ENCODE measurements at places on chromosomes 13 and 19.

- no peak for DNase-seq
Measured at GRCh38 chr13:106491463-106491862, 44.0 kb downstream of the EFNB2 start.

DNA sequence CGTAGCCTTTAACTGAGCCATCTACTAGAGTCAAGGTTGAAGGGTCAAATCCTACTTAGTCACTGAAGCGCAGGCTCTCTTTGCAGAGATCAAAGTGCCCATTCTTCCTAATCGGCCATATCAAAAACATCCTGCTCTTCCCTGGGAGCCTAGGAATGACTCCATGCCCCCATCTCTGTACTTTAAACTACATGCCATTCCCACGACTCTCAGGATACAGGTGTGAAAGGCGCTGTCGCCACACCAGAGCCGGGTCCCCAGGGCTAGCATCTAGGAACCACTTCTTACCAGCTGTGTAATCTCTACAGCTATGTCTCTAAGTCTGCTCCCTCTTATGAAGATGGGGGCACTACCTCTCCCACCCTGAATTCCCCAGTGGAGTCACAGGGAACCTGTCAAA, 22.3 kb downstream of the IRS2 start:
- DNase-seq = no peak

- DNase-seq = peak; percentile 26
Measured at GRCh38 chr19:30159636-30160035, 212.5 kb upstream of the ZNF536 start.

DNA sequence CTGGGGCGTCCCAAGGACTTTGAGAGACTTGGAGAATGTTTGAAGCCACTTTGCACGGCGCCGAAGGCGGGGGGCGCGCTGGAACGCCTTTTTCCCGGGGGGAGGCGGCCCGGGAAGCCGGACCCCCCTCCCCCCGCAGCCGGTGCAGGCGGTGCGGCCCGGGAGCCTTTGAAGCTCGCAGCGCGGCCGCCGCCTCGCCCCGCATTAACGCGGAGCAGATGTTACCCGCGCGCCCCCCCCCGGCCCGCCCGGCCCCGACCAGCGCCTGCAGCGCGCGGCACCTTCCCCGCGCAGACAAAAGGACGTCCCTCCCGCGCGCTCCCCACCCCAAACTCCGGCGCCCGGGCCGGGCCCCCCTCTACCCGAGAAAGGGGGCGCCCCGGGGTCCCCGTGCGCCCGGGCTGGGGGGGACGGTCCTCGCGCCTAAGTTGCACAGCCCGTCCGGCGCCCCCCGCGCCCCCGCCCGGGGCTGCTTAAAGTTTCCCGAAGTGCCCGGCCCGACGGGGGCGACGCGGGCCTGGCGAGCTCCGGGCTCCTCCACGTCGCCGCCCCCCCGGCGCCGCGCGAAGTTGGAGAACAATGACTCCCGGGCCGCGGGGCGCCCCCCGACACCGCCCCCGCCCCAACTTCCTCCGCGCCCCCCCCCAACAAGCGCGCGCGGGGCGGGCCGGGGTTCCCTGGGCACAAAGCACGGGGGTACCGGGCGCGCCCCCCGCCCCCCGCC, 685 bp downstream of the TCF3 start:
- peak; percentile 58 for DNase-seq

DNA sequence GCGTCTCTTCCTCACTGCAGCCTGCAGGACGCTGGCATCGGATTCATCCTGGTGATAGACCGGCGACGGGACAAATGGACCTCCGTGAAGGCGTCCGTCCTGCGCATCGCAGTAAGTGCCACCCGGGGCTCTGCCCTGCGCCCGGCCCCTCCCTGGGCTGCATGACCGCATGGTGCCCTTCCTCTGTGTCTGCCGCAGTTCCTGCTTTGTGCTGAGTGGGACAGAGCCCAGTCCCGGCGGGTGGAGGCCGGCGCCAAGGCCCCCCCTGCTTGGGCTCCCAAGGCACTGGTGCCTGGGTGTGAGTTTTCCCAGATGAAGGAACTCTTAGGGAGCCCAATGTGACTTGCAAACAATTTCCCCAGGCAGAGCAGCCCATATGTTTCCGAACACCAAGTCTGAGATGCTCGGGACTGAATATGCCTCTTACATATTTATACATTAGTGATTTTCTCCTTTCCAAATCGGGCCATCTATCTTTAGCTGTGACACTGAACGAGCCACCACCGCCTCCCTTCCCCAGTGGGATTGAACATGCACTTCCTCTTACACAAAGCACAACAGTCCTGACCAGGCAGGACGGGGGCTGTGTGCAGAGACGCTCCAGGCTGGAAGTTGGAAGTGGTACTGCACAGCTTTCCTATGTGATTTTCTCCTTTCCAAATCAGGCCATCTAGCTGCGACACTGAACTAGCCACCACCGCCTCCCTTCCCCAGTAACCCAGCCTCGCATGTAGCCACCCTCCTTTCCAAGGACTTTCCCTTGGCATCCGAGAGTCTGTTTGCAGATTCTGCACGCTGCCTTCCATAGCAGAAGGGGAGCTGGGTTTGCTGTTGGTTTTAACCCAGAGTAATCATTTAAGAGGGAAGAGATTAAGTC, 60.1 kb upstream of the F7 start:
- DNase-seq = no peak

- DNase-seq = peak; percentile 89
Measured at GRCh38 chr13:31045286-31046081, 113.0 kb downstream of the TEX26 start.

GRCh38 chr19:29260477-29261317, 47.7 kb upstream of the UQCRFS1 start:
- peak; percentile 68 for DNase-seq

DNA sequence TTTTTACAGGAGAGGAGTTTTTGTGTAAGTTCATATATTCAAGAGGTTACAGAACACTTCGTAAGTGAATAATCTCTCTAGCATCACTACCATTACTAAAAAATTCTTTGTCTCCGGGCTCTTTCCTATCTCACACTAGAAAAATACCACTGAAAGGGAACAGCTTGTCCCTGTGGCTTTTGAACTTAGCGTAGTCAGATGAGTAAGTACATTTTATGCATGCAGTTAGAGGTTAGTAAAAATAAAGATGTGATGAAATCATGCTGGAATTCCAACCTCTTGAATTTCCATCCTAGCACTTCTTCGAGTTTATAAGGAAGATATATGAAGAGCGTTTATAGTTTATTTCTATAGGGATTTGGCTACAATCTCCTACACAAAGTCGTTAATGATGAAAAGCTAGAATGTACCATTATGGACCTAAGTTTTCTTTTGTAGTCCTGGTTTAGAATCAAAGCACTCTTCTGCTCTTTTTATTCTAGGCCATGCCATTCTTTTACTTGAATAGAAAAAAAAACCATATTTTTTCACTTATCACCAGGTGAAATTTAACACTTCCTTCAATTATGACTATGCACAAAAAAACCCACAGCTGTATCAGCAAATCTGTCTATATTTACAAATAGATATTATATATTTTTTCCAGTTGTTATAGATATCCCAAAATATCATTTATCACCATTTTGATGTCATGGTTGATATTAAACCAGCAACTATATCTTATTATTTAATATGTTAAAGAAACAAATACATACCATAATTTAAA, 139.9 kb upstream of the PCDH9 start:
- DNase-seq = no peak

DNA sequence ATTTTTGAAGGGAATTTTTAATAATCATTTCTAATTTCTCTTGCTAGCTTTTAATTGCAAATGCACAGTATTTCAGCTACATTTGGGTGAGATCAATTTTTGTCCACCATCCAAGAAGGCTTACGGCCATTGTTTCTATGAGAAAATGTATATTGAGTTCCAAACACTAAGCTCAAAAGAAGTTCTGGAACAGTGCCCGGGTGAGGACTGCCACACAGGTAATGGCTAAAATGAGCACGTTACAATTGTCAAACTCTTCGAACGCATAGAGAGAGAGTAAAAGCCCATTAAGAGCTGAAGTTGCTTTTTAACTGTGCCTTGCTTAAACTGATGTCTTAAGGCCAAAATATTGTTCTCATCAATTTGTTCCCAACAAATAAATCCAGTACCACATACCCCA, 755.0 kb downstream of the DIAPH3 start:
- DNase-seq = no peak
